ENCODE measurements at places on chromosomes 16 and 17.

DNA sequence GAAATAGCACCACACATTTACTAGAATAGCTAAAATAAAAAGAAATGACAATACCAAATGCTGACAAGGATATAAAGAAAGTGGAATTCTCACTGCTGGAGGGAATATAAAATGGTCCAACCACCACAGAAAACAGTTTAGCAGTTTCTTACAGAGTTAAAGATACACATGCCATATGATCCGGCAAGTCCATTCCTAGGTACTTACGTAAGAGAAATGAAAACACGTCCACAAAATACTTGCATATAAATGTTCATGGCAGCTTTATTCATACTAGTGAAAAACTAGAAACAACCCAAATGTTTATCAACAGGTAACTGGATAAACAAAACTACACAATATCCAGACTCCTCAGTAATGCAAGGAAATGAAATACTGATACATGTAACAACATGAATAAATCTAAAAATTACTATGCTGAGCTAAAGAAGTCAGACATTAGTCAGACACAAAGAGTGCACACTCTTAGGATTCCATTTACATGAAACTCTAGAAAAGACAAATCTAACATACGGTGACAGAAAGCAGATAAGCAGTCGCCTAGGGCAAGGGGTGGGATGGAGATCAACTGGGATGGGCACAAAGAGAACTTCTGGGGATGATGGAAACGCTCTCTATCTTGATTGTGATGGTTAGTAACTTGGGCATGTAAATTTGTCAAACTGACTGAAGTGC is 76.4 kb downstream of the SMG6 start:
- no peak for ATAC-seq

DNA sequence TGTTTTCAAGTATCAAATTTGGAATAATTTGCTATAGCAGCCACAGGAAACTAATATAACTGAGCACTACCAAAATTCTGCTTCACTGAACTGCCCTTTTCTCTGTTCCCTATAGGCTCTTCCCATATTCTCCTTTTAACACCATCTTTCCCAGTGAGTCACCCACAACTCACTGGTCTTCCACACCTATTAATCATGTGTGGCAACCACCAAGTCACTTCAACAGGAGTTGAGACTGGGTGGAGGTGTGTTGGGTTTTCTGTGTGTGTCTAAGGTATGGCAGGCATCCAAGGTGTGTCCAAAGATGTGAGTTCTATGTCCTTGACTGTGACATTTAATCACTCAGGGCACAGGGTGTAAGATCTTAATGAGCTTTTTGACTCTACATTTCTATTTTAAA is 610.0 kb upstream of the CDH11 start:
- ATAC-seq = no peak

DNA sequence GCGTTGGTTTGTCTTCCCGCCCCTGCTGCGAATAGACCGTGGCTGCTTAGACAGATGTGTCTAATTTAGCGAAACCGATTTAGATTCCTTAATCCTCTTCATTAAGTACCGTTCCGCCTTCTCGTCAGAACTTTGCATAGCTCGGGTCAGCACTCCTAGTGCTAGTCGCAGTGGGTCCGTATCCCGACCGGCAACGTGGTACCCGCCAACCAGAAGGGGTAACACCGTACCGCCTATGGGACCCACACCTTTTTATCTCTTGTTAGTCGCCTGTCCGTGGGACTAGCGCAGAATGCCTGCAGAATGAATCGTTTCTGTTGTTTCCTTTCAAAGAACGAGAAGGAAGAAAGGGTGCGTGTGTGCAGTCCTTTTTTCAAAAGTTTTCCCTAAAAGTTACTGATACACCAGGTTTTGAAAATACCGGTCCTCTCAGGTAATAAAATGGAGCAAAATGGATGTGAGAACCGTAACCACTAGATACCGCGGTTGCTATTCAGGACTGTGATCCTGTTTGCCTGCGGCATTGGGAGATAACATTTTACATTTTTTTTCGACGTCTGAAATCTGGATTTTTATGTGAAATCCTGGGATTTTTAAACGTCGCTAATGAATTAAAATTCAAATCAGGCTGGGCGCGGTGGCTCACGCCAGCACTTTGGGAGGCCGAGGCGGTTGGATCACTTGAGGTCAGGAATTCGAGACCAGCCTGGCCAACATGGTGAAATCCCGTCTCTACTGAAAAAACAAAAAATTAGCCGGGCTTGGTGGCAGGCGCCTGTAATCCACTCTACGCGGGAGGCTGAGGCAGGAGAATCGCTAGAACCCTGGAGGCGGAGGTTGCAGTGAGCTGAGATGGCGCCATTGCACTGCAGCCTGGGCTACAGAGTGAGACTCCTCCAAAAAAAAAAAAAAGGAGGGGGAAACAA is 998 bp upstream of the SRSF1 start:
- ATAC-seq = peak; percentile 60

DNA sequence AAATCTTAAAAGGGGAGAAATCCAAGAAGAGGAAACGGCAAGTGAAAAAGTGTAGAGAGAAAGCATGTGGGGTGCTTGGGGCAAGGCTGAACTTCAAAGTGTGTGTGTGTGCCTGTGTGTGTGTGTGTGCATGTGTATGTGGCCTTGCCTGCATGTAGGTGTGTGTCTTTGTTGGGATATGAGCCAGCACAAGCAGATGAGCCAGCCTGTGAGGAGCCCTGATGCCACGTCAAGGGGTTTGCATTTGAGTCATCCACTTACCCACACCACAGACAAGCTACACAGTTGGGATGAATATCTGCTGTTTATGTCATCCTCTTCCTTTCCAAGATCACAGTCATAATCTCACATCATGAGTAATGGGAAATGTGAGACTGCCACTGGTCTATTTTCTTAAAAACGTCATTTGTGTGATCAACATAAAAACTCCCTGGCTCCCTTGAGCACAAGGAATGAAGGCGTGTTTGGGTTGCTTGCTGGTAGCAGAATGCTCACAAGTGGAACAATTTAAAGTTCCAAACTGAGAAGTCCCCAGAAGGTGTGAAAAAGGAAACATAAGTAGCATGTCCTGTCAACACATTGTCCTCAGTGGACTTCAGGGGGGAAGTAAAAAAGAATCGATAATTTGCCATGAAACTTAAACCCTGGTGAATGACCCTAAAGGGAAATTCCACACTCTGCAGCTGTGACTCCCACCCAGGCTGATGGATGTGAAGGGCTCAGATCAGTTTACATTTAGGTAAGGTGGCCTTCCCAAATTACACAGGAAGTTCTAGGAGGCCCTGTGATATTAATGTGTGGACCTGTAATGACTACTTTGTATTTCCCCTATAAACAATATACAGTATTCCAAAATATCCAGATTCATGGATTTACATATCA is 14.7 kb downstream of the KCTD19 start:
- ATAC-seq = peak; percentile 93

DNA sequence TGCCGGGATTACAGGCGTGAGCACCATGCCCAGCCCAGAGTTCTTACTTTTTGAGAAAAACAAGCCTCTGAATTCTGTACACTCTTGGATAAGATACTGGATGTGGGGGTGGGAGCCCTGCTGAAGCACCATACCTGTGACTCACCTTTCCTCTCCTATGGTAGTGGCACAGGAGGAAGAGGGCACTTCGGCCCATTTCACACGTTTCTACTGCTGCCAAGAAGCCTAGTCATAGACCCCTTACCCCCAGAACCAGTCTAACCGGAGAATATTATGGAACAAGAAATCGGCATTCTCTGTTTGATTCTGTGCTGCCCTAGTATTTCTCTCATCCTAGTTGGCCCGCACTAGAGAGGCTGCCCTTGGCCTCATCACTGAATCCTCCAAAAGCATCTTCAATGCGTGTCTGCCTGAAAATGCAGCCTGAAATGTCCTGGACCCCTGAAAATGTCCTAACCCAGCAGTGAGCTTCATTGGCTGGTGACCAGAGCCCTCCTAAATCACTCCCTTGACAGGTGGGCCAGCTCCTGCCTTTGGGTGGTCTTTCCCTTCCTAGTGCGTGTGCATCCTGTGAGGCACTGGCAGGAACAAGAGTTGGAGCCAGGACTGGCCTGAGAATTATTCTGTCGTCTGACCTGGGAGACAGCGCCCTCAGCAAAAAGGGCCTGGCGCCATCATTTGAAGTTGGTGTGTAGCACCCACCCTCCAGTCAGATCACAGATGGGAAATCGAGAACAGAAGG is 37.9 kb downstream of the NDEL1 start:
- no peak for ATAC-seq

DNA sequence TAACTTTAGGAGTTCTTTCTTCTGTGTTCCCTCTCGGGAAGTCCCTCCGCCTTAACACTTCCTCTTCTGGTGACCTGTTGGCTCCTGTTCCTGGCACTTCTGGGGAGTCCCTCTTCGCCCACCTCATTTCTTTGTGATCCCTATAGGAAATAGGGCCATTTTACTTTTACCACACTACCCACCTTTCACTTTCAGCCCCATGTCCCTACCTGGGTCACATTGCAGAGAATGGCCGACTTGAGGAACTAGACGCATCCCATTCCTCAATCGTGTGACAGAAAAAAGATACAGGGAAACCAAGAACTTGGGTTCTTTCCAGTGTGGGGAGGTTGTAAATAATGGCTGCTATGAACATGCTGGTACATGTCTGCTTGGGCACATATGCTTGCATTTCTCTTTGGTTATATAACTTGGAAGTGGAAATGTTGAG is 6.6 kb downstream of the IL21R start:
- ATAC-seq = peak; percentile 62

GRCh38 chr17:72423718-72424117 is 302.9 kb downstream of the SOX9 start:
- no peak for ATAC-seq

GRCh38 chr17:66687570-66688284 is 147.2 kb upstream of the CACNG5 start:
- ATAC-seq = no peak

- peak; percentile 73 for ATAC-seq
Observed at GRCh38 chr17:3944485-3945388, 19.5 kb downstream of the ATP2A3 start.

GRCh38 chr16:80741724-80742123 is 62.7 kb downstream of the CDYL2 start:
- no peak for ATAC-seq

DNA sequence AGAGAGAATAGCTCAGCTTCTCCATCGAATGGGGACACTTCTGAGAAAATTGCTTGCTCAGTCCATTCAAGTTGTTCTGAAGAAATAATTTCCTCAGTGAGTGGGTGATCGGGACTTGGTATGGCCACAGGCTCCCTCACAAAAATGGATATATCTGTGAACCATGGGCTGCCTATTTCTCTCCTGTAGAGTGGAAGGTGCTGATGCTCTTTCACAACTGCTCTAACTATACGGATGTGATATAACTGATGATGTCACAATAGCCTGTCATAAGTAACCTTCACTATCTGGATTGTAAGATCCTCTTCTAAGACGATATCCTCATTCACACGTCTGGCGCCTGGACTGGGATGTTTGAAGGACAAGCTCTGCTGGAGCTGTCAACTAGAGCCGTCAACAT is 4.7 kb upstream of the CCL18 start:
- no peak for ATAC-seq

DNA sequence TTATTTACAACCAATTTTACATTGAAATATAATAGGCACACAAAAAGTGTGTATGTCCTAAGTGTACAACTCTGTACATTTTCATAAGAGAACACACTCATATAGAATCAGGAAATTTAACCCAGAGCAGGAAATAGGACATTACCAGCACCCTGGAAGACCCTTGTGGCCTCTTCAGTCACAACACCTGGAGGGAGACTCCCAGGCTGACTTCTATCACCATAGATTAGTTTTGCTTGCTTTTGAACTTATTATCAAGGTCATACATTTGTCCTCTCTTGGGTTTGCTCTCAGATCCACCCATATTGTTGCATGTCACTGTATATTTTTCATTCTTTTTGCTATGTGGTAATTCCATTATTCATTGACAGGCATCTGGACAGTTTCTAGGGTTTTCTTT is 5.8 kb downstream of the RIPOR1 start:
- ATAC-seq = no peak

DNA sequence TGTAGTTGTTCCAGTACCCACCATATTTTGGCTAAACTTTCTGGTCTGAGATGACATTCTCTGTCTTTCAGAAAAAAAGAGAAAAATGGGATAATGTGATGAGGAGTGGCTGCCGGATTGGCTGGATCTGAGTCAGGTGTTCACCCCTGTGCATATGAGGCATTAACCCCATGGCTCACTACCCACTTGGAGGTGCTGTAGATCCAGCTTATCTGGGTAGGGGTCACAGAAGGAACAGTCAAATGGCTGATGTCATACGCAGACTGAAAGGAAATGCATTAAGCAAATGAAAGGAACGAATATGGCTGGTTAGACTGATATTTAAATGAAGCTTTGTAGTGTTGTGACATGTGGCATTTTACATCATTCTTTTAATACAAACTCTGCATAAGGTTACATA is 17.3 kb downstream of the MAP2K6 start:
- ATAC-seq = no peak

GRCh38 chr17:48241770-48242497 is 134.4 kb downstream of the SNX11 start:
- no peak for ATAC-seq

GRCh38 chr16:2089706-2090480 is 42.1 kb downstream of the TSC2 start:
- no peak for ATAC-seq

GRCh38 chr16:84262031-84262430 is 22.2 kb upstream of the KCNG4 start:
- ATAC-seq = no peak

DNA sequence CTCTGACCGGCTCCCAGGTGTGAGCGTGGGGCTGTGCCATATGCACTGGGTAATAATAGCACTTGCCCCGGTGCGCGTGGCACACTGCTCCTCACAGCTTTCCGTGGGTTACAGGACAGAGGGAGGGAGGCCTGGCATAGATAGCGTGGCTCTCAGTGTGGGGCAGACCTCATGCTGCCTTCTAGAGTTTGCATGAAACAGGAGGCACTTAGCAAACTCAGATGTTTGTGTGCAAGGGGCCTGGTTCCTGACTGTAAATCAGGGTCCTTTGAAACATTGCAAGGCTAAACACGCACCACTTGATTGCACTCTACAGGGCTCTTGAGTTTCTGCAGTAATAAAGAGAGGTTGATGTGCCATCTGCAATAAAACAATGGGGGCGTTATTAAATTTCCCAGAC is 101.7 kb downstream of the RPTOR start:
- ATAC-seq = no peak

GRCh38 chr17:56175299-56175955 is 22.2 kb downstream of the ANKFN1 start:
- no peak for ATAC-seq

GRCh38 chr17:3865176-3865575 is 19.1 kb upstream of the NCBP3 start:
- no peak for ATAC-seq

Data from stimulated activated memory B cell treated with anti-CD40 and anti-IgM and Interleukin-4, amounts not matched to agents 10 μg/mL and 1 μg/mL and 100 μg/mL, for 72 hours (primary cell).